PC-9 (cell line): ENCODE measurements at places on chromosomes 1 and 21.

- no peak for DNase-seq
These were observed 421.8 kb upstream of the PLXNA2 start for GRCh38 chr1:208665936-208666335.

DNA sequence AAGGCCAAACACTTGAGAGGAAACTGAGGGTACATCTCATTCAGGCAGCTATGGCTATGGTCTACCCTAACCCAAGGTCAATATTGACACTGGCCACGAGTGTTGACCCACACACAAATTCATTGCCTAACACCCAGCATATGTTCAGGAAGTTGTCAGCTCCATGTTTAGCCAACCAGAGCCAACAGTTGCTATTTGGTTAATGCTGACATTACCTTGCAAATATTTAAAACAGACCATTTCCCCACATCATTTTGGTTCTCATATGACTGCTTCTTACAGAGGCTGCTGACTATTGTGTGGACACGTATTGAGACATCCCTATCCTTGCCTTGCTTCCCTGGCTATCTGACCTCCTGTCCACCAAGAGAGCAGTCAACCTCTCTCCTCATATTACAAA, 97.3 kb downstream of the LMX1A start:
- DNase-seq, result peak; percentile 42

- no peak for DNase-seq
These were observed 11.7 kb upstream of the USP48 start for GRCh38 chr1:21794656-21795055.

DNA sequence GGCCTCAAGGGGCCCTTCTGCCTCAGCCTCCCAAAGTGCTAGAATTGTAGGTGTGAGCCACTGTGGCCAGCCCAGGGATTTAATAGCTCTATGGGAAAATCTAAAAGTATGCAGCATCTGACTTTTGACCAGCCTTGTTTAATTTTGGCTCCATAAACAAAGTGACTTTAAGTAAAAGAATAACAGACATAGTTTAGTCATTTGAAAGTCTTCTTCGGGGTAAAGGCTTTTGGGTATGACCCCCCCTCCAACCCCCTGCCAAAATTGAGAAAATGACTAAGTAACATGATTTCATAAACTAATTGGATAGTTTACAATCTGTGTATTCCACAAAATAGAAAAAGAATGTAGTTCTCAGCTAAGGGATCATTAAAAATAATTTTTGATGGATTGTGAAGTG, 17.0 kb downstream of the GPBP1L1 start:
- DNase-seq, result no peak

DNA sequence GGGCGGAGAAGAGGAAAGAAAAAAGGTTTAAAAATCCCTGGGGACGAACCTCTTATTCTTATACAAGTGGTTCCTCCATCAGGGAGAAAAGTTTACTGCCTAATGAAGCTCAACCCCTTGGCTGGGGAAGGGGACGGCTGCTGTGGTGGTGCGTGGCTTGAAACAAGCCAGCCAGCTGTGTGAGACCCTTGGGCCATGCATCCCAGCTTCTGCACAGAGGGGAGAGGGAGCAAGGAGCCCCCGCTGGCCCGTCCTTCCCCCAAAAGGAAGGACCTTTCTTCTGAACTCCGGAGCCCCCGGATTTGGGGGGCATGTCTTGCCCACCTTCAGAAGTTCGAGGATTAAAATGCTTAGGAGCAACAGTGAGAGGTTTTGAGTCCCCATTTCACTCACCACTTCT, 67.3 kb downstream of the STUM start:
- DNase-seq, result no peak

- DNase-seq, result no peak
These were observed 14.3 kb downstream of the WDR64 start for GRCh38 chr1:241666419-241666818.

DNA sequence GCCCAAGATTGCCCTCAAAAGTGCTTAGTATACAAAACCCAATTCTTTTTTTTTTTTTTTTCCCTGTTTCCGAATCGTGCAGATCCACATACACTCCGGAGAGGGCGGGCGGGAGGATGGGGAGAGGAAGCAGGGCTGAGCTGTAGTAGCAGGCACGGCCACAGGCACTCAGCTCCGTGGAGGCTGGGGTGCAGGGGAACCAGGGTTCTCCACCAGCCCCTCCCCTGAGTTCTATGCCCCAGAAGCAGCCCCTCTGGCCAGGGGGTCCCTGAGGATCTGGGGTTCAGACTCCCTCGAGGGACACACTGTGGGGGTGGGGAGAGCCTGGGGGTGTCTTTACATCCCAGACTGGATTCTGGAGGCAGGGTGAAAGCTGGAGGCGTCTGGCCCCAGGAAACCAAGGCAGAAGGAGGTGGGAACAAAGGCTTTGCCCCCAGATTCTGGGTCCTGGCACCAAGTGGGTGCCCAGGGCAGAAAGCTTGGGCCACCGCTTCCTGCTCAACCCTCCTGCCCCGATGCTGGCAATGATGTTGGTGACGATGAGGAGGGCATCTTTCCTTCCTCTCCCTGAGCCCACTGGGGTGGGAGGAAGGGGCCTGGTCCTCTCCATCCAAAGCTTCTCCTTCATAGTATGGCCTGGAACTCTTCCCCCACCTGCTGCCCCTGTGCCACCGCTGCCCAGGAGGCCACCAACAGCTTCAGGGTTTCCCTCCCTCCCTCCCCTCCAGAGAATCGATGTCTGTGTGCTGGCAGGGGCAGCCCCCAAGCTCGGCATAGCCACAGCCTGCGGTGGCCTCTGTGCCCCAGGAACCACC, 106.4 kb upstream of the TARDBP start:
- DNase-seq, result no peak

GRCh38 chr1:69315823-69316222, 251.9 kb upstream of the LRRC7 start:
- no peak for DNase-seq

- DNase-seq, result peak; percentile 93
These were observed at the start of gene DCDC2B for GRCh38 chr1:32208891-32209328. DCDC2B (plus strand) TSS chr1:32209089; CDS start chr1:32209094, 5 bp downstream.

GRCh38 chr21:23402929-23403520, 2204.3 kb downstream of the MRPL39 start:
- no peak for DNase-seq

DNA sequence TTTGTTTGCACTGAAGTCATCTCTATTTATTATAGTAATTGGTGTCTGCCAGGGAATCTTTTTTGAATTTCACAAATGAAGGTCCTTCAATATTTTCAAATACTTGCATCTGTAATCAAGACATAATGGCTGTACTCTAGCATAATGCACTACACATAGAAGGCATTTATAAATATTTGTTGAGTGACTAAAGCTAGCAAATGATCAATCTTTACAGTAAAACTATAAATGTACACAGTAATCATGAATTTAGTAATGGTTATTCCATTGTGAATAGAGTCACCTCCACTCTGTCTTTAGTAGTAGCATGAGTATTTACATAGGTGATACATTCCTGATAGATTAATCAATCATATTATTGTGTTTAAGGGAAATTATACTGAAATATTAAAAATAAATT, 119.6 kb downstream of the USH2A start:
- no peak for DNase-seq

- no peak for DNase-seq
These were observed 2.9 kb downstream of the TRIM62 start for GRCh38 chr1:33178836-33179439.

- DNase-seq, result no peak
These were observed 111.9 kb downstream of the OMA1 start for GRCh38 chr1:58434607-58435006.

GRCh38 chr1:86201311-86201710, 44.7 kb upstream of the COL24A1 start:
- no peak for DNase-seq

GRCh38 chr1:23791516-23792047, 637 bp downstream of the LYPLA2 start:
- DNase-seq, result no peak

DNA sequence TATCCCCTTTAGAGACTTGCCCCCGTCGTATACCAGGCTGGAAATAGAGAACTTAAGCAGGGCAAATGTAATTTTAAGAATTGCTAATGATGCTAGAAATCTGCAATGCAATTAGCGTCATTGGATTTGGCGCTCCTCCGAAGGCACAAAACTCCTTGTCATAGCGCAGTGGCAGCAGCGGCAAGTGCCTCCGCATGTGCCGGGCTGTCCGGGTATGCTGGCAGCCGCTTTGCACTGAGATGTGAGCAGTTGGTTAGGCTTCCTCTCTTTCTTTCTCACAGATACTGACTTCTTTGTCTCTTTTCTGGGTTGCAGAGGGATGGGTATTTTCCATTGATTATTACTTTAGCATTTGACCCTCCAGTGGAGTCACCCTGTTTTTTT, 193.4 kb upstream of the LMO4 start:
- no peak for DNase-seq

GRCh38 chr1:111961773-111962565, 27.5 kb downstream of the KCND3 start:
- no peak for DNase-seq

DNA sequence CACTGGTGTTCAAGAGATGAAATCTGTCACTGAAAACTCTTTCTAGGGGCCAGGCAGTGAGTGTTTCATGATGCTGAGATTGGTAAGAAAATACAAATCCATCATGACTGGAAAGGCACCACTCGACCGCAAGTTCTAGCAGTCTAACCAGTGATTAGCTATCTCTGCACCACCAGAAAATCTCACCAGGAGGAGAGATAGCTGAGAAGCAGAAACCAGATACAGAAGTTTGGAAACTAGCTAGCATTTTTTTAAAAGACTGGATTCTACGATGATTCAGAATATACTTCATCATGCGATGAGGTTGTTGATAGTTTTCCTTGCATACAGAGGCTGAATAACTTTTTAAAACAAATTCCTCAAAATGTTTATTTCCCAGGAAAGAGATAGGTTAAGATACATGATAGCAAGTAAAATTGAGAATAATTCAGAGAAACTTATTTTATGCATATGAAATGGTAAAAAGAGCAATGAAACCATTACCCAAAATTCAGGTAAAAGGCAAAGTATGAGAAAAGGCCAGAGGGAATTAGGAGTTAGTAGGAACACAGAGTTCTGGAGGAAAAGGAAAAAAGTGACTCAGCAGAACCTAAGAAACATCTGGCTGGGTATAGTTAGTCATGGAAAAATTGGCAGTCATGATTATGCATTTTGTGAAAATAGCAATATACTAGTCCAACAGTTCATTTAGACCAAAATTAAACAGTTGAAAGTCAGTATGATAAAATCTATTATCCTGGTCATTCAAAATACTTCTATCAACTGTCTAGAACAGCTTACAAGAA, 3.3 kb upstream of the F3 start:
- no peak for DNase-seq

DNA sequence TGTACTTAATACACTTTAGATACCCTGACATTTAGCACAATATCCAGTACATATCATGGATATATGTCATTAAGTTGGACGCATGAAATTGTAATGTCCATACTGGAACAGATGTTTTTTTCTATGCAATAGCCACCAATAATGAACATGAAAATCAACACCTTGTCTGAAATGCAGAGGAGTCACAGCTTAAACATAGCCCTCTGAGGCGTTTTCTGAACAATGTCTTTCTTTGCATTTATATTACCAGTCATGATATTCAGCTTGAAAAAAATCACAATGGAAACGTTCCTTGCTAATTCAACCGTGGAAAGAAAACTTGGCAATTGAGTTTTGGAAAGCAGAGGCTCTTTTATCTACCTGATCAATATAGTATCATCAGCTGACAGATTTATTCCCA, 86.7 kb upstream of the COL11A1 start:
- no peak for DNase-seq

GRCh38 chr21:31184459-31184858, 146.2 kb upstream of the KRTAP19-8 start:
- no peak for DNase-seq

DNA sequence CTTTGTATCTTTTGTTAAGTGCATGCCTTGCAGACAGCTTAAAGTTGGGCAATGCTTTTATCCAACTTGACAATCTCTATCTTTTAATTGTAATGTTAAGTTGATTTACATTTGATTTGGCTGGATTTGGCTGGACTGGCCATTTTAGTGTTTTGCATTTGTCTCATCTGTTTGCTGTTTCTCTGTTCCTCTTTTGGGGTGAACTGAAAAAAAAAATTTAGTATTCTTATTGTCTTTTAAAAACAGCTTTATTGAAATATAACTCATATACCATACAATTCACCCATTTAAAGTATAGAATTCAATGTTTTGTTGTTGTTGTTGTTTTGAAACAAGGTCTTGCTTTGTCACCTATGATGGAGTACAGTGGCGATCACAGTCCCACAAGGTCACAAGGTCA, 34.4 kb downstream of the DIPK1A start:
- no peak for DNase-seq

DNA sequence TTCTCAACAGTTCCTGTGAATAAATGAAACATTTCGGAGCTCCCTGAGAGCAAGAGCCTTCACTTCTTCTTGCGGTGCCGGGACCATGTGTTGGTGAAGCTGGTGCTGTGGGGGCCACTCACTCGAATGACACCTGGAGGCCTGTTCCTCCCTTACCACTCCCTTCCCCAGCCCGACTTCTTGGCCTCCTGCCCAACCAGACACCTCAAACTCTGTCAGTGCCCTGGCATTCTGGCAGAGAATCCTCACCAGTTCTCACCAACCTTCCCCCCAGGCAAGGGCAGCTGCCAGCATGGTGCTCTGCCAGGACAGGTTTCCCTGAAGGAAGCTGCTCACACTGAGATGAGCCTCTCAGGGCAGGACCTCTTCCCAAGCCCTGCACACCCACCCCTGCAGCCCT, 68.3 kb downstream of the MPZL1 start:
- DNase-seq, result peak; percentile 81

GRCh38 chr21:22650226-22650625, 1652.0 kb downstream of the NCAM2 start:
- DNase-seq, result no peak

DNA sequence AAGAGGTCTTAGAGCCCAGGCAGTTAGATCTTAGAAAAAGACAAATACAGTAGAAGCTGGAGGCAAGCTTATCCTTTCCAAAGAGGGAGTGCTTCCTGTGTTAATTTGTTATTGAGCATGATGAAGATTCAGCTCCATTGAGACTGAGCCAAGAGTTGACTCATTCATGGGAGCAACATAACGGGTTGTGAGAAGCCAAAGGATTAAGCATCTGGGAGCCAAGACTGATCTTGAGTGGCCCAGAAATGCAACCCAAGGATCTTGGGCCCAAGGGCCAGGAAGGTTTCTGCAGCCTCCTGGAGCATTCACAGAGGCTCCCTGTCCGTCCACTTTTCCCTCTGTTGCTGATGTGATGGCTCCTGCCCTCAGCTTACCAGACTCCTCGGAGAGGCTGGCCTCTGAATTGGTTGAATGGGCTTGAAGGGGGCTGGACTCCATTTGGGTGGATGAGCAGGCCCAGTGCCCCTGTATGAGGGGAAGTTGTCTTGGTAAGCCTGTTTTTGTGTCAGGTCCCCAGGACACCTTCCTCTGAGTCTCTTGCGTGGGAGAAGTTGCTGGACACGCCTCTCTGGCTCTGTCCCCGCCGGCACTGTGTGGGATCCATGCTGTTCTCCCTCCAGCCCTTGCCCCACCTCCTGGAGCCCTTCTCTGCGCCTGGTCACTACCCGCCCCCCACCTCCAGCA, 42.4 kb downstream of the PDE9A start:
- DNase-seq, result no peak
